COR-L47 (cell line): ENCODE measurements at places on chromosomes 4 and X.

GRCh38 chr4:23871426-23871825 is 18.4 kb downstream of the PPARGC1A start:
- no peak for DNase-seq

- no peak for DNase-seq
These were observed 69.7 kb downstream of the SRPX start for GRCh38 chrX:38150993-38151392.

- DNase-seq, result no peak
These were observed 42.1 kb downstream of the NFKB1 start for GRCh38 chr4:102543030-102543928.

DNA sequence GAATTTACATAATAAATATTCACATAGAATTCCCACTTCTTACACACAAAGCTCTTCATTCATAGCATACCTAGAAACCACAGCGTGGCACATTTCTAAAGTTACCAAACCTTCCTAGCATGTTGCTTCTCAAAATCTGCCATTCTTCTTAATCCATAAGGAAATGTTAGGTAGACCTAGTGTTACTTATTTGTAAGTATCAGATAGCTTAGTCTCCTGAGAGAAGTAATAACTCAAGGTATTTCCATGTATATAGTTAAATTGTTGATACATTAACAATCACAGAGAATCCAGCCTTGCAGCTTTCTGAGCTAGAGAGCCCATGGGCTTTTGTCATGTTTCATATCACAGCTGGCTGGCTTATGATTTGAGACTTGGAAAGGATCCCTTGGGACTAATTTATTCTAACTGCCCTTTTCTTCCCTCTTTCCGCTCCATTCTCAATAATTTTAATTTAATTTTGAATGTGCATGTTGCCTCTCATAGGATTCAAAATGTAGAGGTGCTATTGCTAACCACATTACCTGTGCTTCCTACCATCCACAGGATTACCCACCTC is 17.6 kb downstream of the SH3RF1 start:
- DNase-seq, result no peak

DNA sequence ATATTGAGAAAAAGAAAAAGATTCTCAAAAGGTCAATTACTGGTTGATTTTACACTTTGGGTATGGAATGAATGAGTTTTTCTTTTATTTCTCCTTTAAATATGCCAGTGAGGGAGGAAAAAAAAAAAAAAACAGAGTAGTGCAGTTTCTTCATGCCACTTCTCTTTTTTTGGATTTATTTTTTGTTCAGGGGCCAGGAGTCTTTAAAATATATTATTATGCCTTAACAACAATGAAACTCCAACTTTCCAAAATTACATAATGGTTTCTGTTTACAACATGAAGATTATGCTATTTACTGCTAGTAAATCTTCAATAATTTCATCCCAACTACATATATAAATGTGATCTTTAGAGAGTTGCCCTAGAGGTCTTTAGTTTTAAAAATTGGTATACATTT is 31.9 kb downstream of the DTHD1 start:
- DNase-seq, result no peak

DNA sequence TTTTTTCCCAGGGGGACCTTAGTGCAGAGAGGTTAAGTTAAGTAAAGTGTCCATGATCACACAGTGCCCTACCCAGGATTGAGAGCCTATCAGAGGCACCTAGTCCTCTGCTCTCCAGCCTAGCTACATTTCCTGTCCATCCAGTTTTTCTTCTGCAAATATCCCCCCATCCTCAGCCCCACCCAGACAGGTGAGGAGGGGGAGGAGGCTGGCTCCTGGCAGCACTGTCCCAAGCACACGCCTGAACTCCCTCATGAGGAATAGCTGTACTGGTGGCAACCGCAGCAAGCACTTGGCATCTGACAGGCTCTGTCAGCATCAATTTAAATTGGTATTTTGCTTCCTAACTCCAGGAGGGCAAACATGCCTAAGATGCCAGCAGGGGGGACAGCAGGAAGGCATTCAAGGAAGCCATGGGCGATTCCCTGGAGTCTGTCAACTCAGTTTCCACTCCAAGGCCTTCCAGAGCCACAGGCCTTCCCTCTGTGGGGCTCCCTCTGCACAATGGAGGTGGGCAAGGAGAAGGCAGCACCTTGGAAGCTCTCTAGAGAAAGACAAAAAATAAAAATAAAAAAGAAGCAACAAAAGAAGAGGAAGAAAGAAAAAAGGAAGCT is 6.4 kb upstream of the FRMPD3 start:
- peak; percentile 53 for DNase-seq

DNA sequence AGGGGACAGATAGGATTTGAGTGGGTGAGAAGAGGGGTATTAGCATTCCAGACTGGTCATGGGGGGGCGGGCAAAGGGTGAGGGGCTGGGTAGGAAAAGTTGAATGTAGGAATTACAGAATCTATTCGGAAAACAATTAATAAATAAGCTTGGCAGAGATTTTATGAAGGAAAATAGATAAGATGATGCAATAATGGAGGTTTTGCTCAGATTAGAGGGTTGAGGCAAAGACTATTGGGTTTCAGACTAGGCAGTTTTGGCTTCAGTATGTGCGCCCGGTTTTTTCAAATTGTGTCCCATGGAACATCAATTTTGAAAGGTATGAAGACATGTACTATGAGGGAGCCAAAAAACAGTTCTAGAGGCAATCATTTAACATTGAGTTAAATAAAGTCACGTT is 410.6 kb downstream of the SPRY1 start:
- no peak for DNase-seq

DNA sequence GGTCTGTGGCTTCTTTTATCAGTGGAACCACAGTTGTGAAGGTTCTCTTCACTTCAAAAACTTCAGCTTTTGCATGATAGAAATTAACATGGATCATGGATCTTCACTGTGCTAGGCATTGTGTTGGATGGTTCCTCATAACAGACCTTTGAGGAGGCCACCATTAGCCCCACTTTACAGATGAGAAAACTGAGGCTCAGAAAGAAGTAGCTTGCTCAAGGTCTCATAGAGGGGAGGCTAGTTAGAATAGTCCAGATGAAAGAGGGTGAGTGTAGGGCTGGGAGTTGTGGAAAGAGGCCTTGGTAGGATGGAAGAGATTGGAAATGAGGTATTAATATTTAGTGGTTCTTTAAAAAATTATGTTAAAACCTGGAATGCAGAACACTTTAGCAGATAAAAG is 2.6 kb downstream of the TSR2 start:
- no peak for DNase-seq

DNA sequence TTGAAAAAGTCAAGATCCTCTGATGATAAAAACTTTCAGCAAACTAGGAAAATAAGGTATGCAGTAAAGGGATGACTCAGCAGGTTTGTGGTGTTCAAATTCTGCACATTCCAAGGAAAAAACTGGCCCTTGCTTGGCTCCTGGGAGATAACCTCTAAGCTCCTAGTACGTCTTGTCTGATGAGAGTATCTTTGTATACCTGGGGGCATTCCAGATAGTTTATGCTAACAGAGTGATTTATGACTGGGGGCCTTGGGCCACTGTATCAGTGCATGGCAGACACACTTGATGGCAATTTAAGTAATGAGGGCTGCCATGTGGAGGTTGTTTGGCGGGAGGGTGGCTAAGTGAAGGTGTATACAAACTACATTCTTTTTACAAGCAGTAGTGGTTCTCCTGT is 56.9 kb downstream of the NSG1 start:
- DNase-seq, result no peak

DNA sequence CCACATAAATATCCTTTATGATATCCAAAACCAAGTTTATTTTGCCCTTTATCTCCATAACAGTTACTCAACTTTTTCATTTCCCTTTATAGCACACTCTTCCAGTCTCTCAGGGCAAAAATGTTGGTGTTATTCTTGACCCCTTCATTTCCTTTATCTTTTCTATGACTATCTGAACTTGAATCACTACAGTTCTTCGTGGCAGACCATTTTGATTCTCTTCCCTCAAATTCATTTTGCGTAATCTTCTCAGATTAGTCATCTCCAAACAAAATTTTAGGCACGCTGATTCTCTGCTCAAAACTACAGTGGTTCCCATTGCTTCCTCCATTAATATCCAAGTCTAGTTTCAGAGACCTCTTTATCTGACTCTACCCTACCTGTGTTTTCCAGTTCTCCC is 26.1 kb downstream of the RUFY3 start:
- DNase-seq, result no peak

GRCh38 chr4:98659741-98660462 is 1.5 kb upstream of the TSPAN5 start:
- DNase-seq, result no peak

DNA sequence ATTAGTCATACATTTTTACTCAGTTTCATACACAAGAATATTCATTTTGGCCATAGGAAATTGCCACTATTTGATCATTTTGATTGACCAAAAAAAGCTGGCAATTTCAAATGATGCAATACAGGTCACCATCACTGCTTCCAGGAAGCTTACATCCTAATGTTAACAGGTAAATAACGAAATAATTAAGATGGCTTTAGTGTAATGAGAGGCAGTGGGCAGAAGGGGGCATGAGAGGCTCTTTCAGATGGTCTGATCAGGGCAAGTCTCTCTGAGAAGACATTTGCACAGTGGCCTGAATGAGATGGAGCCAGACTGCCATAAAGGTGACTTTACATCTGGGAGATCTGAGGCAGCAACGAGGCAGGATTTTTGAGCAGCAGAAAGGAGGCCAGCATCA is 170.7 kb downstream of the SLIT2 start:
- peak; percentile 27 for DNase-seq

DNA sequence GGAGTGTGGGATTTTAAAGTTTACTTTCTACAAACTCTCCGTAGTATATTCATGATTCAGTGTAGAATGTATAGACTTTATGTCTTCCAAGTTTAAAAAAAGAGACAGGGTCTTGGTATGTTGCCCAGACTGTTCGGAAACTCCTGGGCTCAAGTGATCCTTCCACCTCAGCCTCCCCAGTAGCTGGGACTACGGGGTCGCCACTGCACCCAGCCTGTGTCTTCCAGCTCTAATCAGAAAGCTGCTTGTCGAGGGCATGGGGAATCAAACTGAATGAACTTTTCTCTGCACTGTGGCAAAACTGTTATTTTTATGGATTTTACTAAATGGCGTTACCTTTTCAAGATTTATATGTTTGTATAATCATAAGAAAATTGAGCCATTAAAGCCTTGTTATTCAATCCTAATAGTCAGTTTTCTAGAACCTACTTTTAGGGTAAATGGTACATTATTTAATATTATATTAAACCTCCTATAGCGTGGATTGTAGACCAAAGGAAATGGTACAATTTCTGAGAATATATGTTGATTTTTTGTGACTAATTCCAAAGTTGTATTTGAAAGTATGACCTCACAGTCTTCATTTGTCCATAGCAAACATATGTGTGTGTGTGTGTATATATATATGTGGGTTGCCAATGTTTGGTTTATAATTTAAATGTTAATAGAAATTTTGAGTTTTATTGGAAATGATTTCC is 1.1 kb downstream of the BLOC1S4 start:
- no peak for DNase-seq

GRCh38 chr4:37675587-37676290 is 10.4 kb downstream of the RELL1 start:
- DNase-seq, result no peak

GRCh38 chrX:23380581-23380980 is 45.9 kb downstream of the PTCHD1 start:
- DNase-seq, result no peak

GRCh38 chr4:29467044-29467717 is 1253.0 kb upstream of the PCDH7 start:
- DNase-seq, result no peak

GRCh38 chr4:69764311-69764710 is 3.9 kb upstream of the SULT1B1 start:
- DNase-seq, result no peak

GRCh38 chr4:88078579-88078978 is 71.1 kb downstream of the PKD2 start:
- DNase-seq, result no peak

GRCh38 chr4:6680372-6681034 is 13.2 kb upstream of the S100P start:
- DNase-seq, result no peak

DNA sequence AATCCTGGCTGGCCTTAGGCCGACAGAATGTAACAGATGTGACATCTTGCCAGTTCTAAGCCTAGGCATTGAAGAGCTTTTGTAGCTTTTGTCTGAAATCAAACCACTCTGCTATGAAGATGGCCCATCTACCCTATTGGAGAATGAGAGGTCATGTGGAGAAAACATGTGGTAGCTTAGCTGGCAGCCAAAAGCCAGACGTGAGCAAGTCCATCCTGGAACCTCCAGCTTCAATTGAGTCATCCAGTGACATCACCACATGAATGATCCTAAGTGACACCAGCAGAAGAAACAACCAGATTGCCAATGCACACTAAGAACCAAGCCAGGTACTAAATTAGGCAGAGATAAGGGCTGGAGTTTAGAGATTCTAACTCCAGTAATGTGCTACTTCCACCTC is 154.8 kb upstream of the ZFP42 start:
- no peak for DNase-seq

- no peak for DNase-seq
These were observed 6.7 kb downstream of the GPR34 start for GRCh38 chrX:41695426-41695825.

DNA sequence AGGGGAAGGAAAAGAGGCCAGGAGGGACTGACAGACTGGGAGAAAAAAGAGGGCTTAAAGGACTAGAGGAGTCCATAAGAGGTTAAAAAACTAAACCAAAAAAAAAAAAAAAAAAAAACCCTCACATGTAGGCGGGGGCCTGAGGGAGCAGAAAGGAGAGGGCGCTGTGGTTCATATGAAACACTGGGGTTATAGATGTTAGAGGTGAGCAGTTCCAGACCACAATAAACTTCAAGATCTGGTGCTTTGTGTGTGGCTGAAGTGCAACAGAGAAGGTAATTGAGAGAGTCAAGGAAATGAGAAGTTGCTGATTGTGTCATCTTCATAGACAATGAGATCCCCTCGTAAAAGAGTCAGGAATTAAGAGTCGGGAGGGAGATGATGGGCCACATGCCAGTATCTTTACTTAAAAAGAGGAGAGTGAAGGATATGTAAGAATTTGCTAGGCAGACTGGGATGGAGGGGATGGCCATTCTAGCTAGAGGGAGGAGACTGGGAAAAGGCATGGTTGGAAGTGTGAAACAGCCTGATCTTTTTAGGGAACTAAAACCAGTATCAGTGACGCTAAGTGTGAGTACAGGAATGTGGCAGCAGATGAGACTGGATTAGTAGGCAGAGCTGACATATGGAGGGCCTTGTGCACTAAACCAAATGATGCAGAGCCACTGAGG is 18.4 kb upstream of the OGT start:
- DNase-seq, result no peak

DNA sequence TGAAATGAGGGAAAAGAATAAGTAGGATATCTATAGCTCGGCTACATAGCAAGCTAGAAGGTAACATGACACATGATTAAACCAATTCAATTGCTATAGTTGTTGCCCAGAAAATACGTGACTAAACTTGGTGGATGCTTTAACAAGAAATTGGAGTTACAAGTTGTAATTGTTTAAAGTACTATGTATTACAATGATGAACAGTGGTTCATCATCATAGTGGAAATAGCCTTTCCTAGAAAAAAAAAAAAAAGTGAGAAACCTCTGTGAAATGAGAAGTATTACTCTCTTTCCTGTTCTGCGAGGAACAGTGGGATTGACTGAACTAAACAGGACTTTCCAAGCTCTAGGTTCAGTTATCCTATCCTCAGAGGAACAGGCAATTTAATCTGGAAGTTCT is 209.7 kb upstream of the KLF3 start:
- DNase-seq, result no peak

GRCh38 chrX:29541038-29541437 is 674.3 kb upstream of the MAGEB2 start:
- DNase-seq, result no peak

GRCh38 chr4:159425737-159426305 is 322.9 kb downstream of the RAPGEF2 start:
- no peak for DNase-seq

- no peak for DNase-seq
These were observed 19.7 kb downstream of the TBC1D14 start for GRCh38 chr4:6929339-6929811.
